ENCODE measurements at places on chromosomes 1 and 21.

DNA sequence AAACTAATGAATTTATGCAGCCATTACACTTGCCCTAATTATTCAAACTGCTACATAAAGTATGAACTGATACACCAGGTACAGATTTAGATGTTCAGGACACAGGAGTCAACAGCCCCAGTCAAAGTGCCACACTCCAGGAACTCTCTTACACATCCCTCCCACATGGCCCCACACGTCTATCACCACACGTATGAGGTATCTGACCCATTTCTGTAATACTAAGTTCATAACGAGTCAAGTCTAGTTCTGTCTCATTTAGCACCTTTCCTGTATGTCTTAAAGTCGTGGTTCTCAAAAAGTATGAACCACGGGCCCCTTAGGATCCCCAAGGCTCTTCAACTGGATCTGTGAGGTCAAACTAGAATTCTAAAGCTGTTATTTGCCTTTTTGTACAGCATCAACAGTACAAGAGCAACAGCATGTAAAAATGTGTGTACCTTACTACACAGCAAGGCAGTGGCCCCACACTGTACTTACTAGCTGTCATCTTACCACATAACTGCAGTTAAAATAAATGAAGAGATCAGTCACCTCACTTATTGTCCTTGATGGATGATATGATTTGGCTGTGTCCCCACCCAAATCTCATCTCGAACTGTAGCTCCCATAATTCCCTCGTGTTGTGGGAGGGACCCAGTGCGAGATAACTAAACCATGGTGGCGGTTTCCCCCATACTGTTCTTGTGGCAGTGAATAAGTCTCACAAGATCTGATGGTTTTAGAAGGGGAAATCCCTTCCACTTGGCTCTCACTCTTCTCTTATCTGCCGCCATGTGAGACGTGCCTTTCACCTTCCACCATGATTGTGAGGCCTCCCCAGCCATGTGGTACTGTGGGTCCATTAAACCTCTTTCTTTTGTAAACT lies 42.6 kb downstream of the SIPA1L2 start:
- DNase-seq = no peak

DNA sequence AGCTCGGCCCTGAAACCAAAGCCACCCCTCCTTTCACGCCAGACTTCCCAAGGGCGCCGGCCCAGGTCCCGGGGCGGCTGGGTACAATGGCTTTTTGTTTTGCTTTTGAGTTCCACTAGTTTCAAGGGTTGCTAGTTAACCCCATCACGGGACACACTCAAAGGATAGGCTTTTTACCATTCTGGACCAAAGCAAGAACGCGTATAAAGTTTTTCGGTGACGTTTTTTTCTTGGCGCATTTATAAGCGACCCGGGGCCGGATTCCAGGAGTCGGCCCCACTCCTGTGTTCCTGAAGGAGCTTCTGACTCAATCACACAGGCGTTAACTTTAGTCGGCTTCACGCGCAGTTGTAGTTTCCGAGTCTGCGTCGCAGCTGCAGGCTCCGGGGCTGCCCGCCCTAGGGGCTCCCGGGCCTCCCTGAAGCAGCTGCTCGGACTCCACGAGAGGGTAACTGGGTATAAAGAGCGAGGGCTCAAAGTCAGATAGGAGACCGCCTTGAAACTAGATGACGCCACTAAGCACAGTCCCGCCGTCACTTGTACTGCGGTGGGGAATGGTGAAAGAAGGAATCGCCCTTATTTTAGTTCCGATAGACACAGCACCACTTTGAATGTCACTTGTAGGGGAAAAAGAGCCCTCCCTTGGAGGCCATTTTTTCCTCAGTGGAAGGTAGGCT lies 707 bp upstream of the KLHL21 start:
- DNase-seq = no peak

DNA sequence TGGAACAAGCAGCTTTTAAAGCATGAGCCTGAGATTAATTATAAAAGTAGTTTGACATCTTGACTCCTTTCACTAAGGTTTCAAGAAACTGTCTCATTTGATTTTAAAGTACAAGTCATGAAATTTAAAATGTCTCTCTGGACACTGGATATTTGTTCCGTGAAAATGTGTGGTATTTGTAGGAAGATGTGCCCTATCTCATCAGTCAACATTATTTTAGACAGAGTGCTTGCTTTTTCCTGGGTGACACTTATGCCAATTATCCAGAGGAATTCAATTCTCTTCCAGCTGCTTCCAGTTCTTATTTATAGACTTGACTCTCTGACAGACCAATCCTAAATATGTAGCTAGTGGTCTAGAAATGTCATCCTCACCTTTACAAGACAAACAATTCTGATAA lies 300.4 kb downstream of the PLA2G4A start:
- no peak for DNase-seq

GRCh38 chr1:185295091-185295490 lies 22.0 kb downstream of the IVNS1ABP start:
- no peak for DNase-seq

GRCh38 chr1:19484798-19485361 lies 459 bp downstream of the CAPZB start:
- no peak for DNase-seq

DNA sequence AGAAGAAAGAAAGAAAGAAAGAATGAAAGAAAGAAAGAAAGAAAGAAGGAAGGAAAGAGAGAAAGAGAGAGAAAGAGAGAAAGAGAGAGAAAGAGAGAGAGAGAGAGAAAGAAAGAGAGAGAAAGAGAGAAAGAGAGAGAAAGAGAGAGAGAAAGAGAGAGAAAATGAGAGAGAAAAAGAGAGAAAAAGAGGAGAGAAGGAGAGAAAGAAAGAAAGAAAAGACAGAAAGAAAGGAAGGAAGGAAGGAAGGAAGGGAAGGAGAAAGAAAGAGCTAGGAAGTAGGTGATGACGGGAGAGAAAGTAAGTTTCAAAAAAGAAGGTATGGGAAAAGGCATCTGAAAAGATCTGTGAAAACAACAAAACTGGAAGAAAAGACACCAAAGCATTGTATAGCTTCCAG lies 72.0 kb downstream of the GRIK1 start:
- no peak for DNase-seq

GRCh38 chr21:20388400-20388799 lies 609.8 kb upstream of the NCAM2 start:
- DNase-seq = no peak

DNA sequence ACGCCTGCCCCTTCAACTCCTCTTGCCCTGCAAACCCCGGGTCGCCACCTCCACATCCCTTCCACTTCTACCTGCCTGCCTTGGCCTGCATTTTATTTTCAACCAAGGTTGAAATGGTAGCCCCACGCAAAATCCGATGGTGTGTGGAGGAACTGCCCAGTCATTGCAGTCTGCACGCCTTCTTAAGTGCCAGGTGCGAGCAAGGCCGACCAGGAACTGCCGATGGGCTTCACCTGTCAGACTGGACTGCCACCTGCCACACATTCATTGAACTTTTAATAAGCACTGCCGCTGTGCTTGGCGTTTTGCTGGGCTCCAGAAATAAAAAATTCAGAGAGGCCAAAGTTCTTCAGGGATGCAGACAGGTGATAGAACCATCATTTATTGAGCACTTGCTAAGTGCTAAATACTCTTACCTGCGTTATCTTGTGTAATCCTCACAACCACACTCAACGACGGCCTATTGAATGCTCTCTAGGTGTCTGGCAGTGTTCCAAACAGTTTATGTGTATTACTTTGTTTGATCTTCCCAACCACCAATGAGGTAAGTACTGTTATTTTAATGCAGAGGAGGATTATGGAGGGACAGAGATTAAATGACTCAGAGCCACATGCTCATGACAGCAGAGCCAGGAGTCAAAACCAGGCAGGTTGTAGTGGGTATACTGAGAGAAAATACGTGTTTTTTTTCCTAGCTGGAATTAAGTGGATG lies 36.2 kb downstream of the CACHD1 start:
- no peak for DNase-seq

DNA sequence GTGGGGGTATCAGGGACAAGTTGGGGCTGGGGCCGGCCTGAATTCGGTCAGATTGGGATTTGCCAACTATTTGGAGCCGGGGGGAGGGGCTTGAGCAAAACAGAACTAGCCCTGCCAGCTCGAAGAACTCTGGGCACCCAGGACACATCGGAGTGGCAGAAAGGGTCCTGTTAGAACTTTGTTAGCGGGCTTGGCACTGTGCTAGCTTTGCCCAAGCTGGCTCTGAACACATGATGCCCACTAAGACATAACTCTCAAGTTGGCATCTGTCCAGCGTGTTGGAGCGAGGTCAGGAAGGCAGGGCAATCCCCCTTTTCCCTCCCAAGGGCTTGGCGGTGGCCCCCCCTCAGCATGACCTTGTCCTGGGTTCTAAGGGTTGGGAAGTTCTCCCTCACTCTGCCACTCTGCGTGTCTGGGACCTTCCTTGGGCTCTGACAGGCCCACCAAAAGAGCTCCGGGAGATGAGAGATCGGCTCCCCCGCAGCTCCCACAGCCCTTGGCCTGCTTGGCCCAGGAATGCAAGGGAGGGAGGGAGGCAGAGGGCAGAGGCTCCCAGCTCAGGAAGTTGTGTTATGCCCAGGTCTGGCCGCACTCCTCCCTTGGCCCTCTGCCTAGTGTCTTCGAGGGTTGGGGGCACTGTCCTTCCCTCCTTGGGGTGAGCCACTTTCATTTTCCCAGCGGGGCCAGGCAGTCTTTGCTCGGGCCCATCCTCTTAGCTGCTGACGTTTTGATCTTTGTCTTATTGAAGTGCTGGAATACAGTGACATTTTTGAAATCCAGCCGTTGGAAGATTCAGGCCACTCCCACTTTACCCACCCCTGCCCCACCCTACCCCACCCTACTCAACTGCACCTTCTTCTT lies 1.2 kb downstream of the LMNA start:
- DNase-seq = no peak

DNA sequence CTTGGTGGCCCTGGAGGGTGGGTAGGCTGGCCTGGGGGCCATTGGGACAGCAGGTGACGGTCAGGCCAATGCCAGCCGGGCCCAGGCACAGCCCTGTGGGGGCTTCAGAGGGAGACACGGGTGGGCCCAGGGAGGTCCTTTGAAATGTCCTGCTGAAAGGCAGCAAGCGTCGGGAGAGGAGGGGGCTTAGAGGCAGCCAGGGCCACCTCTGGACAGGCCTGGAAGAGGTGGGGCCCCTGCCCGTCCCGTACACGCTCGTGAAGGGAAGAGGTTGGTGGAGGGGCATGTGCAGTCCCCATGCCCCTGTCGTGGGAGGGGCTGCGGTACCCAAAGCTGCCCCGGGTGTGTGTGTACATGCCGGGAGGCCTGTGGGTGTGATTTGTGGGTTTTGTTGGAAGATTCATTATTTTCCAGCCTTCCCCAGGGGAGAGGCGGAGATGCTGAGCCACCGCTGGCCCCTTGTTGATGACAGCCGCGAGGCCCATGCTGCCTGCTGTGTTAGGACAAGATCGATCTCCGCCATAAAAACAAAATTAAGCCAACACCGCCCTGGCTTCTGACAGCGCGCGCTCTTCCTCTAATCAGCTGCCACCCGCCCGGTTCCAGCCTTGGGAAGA lies 3.4 kb upstream of the PLCH2 start:
- no peak for DNase-seq
